ENCODE measurements at places on chromosomes 16 and 17.

GRCh38 chr16:80671281-80671849 lies 130.6 kb downstream of the DYNLRB2 start:
- DNase-seq = no peak

DNA sequence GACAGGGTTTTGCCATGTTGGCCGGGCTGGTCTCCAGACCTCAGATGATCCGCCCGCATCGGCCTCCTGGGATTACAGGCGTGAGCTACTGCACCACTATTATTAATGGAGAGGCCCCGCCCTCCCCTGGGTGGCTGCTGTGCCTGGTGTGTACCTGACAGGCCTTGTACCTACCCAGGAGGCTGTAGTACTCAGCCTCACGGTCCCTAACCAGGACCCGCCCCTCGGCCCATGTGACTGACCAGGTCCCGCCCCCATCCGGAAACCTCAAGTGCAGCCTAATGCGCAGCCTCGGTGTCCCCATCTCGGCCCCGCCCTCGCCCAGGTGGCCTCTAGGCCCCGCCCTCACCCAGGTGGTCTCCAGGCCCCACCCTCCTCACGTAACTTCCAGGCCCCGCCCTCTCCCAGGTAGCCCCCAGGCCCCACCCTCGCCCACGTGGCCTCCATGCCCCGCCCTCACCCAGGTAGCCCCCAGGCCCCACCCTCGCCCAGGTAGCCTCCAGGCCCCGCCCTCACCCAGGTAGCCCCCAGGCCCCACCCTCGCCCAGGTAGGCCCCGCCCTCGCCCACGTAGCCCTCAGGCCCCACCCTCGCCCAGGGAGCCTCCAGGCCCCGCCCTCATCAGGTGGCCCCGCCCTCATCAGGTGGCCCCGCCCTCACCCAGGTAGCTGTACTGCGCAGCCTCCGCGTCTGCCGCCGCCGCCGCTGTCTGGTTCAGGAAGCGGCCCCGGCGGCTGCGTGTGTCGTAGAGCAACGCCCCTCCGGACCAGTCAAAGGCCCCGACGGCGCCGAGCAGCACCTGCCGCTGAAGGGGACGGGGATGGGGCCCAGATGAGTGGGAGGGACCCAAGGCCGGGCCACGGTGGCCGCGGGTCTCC lies 31.0 kb downstream of the HASPIN start:
- DNase-seq = peak; percentile 79

DNA sequence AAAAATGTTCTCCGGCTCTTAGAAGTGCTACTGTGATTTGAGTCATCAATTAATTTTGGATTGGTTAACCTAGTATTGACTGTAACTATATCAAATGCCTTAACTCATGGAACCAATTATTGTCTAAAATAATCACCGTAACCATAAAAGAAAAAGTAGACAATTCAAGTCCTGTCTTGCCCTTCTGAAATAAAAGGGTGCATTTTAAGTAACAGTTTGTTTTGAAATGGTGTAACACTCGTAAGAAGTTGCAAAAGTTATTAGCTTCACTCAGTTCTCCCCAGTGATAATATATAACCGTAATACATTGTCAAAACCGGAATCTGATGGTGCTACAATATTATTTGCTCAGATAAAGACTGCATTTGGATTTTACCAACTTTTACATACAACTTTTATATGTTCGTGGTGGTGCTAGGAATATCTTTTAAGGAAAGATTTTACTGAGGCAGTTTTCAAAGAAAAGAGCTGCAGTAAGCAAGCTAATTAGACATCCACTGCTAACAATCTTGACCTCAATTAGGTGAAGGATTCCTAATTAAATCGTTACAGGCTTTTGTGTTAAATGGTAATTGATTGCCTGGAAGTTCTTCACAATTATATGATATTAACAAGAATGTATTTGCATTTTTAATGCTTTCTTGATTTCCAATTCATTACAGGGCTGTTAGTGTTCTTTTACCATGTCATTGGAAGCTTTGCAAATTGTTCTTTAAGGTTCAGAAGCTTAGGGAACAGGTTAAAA lies 413.1 kb upstream of the MON1B start:
- no peak for DNase-seq

DNA sequence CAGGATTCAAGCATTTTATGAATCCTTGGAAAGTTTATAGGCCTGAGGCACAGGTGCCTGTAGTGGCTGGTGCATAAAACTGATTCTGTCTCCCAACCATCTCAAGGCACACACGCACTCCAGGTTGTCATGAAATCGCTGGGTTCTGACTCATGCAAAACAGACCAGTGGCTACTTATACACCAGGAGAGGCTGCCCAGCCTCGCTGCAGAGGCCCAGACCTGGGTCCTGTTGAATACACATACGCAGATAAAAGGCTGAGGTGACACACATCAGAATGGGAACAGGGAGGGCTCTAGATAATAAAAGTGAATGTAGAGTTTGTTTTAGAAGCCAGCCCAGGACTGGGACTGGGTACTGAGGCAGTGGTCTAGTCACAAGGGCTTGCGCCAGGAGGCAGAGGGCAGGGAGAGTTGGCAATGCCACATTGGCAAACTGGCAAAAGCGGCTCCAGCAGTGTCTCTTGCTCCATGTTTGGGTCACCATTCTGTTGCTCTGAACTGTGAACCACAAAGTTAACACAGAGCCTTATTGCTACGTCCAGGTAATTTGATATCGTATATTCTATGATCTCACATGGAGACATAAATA lies 13.6 kb downstream of the OR1D5 start:
- DNase-seq = no peak

GRCh38 chr17:42422412-42422957 lies 571 bp downstream of the CAVIN1 start:
- DNase-seq = peak; percentile 45

- peak; percentile 89 for DNase-seq
Observed at GRCh38 chr17:37643118-37643766, at the start of gene DDX52. Gene DDX52 (minus strand): TSS chr17:37643446. CDS start chr17:37643420, 26 bp downstream.
